ENCODE measurements at places on chromosomes 2 and 18. TPM values are rescaled to one million over a fixed set of nuclear protein-coding genes. Genes with fewer than 3 reads are reported as not detected.
A peak's percentile ranks its signal among the peaks of the same experiment; 100 is the strongest.

DNA sequence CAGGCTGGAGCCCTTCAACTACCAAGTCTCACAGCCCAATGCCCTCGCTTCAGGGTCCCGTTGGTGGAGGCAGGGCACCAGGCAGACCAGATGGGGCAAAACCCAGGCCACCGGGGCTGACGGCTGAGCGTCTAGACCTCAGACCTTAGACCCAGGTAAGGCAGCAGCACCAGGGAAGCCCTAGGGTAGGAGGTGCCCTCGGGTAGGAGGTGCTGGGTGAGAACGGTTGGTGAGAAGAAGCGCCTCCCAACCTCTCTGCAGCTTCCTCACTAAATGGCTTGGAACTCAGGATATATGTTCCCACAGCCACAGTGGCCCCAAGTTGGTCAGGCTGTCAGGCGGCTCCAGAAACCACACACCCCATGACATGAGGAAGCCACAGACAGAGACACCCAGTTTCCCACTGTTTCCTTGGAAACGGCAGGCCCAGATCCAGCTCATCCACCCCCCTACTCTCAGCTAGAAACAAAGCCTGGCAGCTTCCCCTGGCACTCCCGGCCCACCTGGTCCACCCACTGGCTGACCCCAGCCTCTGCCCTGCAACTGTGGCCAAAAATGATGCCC lies 13.1 kb upstream of the MLPH start:
- H3K27ac ChIP-seq: no peak overlapping the region
- no peak overlapping the region for H3K4me3 ChIP-seq
- no peaks in the 10 kb centered on the region for H3K27me3 ChIP-seq

DNA sequence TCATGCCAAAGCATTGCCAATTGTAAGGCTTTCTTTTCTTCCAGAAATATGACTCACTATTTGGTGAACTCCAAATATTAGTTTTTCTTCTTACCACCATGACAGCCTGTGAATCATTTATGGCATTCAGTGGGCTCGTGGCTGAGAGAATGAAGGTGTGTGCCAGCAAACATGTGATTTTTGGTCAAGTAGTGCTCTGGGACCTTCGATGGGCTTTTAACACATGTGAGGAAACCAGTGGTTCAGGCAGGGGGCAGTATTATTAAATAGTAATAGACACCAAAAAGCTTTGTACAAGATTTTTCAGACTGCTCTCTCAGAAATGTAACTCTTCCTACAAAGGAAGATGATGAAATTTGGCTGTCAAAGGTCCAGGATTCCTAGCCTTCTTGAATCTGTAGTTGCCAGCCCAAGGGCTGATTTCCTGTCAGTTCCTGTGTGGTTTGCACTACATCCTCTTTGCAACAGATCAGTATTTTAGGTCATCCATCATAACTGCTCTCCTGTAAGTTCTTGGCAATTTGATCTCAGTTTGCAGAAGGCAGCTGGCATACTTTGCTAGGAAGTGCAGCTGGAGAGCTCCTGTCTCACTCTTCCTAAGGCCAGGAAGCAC lies 64.3 kb downstream of the BABAM2 start:
- DNase-seq: peak; percentile 61
- no peaks in the 10 kb centered on the region for H3K27me3 ChIP-seq
- no peak overlapping the region for H3K4me3 ChIP-seq
- no peaks in the 10 kb centered on the region for H3K36me3 ChIP-seq
- H3K27ac ChIP-seq: peak overlapping the region; percentile 38

- peak overlapping the region; percentile 84 for H3K4me3 ChIP-seq
- no peaks in the 10 kb centered on the region for H3K4me1 ChIP-seq
- H3K27ac ChIP-seq: peak overlapping the region; percentile 83
- no peaks in the 10 kb centered on the region for H3K36me3 ChIP-seq
These were observed 593 bp downstream of the SP140L start for GRCh38 chr2:230327418-230328154.

DNA sequence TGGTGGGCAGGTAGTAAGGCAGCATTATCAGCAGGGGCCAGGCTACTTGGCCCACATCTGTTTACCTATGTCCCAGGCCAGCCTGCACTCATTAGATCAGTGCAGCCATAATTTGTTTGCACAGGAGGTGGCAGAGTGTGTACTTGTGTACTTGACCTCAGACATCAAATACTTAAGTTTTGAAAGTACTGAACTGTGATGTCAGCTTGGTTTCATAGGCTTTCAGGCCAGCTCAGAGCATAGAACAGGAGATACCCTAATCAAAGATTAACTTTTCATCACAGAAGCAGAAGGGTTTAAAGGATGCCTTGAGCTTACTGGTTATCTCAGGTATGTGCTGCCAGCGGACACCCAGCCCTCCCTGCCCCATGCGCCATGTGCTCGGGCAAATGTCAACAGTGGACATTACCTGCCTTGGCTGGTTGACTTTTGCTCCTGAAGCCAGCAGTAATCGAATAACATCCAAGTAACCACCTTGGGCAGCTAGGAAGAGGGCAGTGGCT lies 33.2 kb downstream of the ANKRD29 start:
- H3K36me3 ChIP-seq: no peaks in the 10 kb centered on the region
- no peaks in the 10 kb centered on the region for H3K27me3 ChIP-seq
- H3K4me3 ChIP-seq: no peak overlapping the region
- no peak for DNase-seq
- H3K4me1 ChIP-seq: no peaks in the 10 kb centered on the region

DNA sequence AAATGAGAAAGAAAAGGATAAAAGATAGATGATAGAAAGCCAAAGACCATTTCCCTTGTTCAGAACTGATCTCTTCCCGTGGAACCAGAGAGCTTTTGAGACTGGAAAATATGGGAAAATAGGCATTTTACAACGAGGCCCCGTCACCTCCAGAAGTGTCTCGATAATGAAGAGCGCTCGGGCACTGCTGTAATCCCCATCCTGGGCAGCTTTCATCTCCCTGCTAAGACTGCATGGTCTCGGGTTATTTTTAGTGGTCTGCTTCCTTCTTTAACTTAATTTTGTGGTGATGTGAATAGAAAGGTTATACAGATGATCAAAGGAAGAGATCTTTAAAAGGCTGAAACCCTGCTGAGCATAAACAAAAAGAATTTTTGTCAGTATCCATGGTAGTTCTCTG lies 176.6 kb downstream of the METTL4 start:
- H3K4me3 ChIP-seq: no peak overlapping the region
- no peak for DNase-seq
- H3K36me3 ChIP-seq: no peaks in the 10 kb centered on the region
- H3K4me1 ChIP-seq: no peaks in the 10 kb centered on the region
- H3K27me3 ChIP-seq: no peaks in the 10 kb centered on the region
- H3K27ac ChIP-seq: no peak overlapping the region

GRCh38 chr2:32752952-32753351 lies 125.1 kb downstream of the TTC27 start:
- DNase-seq: no peak
- H3K4me3 ChIP-seq: no peak overlapping the region
- H3K4me1 ChIP-seq: no peaks in the 10 kb centered on the region
- H3K36me3 ChIP-seq: no peaks in the 10 kb centered on the region
- no peak overlapping the region for H3K27ac ChIP-seq
- no peaks in the 10 kb centered on the region for H3K27me3 ChIP-seq

GRCh38 chr2:239355139-239355538 lies 45.7 kb downstream of the HDAC4 start:
- H3K27me3 ChIP-seq: no peaks in the 10 kb centered on the region
- DNase-seq: no peak
- H3K4me1 ChIP-seq: no peaks in the 10 kb centered on the region
- no peak overlapping the region for H3K27ac ChIP-seq
- H3K4me3 ChIP-seq: no peak overlapping the region

Gene RHBDD1
- total RNA-seq: 49.9 TPM

Gene CPO
- total RNA-seq: 0.41 TPM
